ENCODE measurements at places on chromosomes 4 and X. TPM values are rescaled to one million over a fixed set of nuclear protein-coding genes. Genes with fewer than 3 reads are reported as not detected.

C4orf51 gene
- total RNA-seq, result not detected

SORBS2 gene
- total RNA-seq, result 20.0 TPM

- no peak for DNase-seq
Measured at GRCh38 chr4:46878641-46879040, 30.4 kb downstream of the COX7B2 start.

DNA sequence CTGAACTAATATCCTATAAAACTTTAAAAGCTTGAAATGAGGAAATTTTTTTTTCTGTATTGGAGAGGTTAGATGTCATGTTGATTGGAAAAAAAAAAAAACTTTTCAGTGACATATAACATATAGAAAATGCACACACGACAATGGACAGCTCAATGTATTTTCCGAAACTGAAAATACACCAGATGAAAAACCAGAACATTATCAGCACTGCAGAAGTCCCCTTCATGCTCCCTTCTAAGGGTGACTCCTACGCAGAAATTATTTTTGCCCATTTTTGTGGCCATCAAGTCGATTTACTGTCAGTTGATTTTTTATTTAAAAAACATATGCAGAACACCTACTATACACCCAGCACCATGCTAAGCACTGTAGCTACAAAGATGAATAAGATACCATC lies 148.3 kb downstream of the APBB2 start:
- DNase-seq, result no peak

GRCh38 chr4:2948895-2949781 lies 14.1 kb downstream of the NOP14 start:
- peak; percentile 45 for DNase-seq

ARSD gene
- 19.8 TPM for total RNA-seq

- DNase-seq, result no peak
Measured at GRCh38 chr4:3442460-3442958, 741 bp downstream of the HGFAC start.

- no peak for DNase-seq
Measured at GRCh38 chrX:153610836-153611213, 11.9 kb upstream of the CCNQ start.

GRCh38 chr4:27100713-27101112 lies 240.1 kb downstream of the STIM2 start:
- no peak for DNase-seq

GRCh38 chr4:185742766-185743165 lies 69.2 kb downstream of the SORBS2 start:
- DNase-seq, result no peak

CCDC149 gene
- 4.0 TPM for total RNA-seq

Measured in endothelial cell (in vitro differentiated cells).